Thyroid gland (tissue), 4 donors: ENCODE measurements at places on chromosomes 7 and 10. TPM values are rescaled to one million over a fixed set of nuclear protein-coding genes. Genes with fewer than 3 reads are reported as not detected.

Gene PRLHR
- not detected for total RNA-seq

Gene CALD1
- 223 TPM for total RNA-seq

Gene GJD4
- total RNA-seq: not detected

Gene PAOX
- 3.5 TPM for total RNA-seq

Gene EXOSC1
- total RNA-seq: 26.3 TPM

Gene LDB1
- total RNA-seq: 49.8 TPM

Gene TRIM50
- 1.0 TPM for total RNA-seq

Gene GAD2
- total RNA-seq: not detected
